Activated CD4-positive, alpha-beta T cell treated with anti-CD3 and anti-CD28 coated beads, Interleukin-2, amount 10 ng/mL, durations not matched to agents 7 days and 5 days (primary cell): ENCODE measurements at places on chromosomes 1 and 21.

GRCh38 chr1:40997096-40997495 is 17.6 kb downstream of the CTPS1 start:
- no peak for DNase-seq

GRCh38 chr1:78762113-78762512 is 112.5 kb downstream of the IFI44 start:
- no peak for DNase-seq

DNA sequence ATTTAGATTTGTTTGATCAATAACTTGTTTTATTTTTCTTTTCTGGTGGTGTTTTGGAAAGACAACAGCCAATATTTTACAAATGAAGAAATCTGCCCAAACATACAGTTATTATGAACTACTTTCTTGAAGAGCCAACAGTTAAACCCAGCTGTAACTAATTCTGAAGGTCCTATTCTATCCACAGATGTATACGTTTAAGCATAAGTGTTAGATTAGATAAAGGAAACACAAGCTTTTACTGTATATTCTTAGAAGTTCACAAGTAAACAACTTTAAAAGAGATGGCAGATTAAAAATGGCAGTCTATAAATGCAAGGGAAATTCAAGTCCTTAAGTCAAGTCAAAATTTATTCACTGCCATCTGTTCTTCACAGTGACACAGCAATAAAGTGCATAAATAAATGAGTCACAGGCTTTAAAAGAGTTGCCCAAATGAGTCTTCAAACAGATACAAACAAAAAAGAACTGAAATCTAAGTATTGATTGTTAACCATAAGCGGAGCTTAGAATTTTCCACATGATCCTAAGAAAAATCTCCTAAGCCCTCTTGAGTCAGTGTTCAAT is 49.9 kb upstream of the KCNH1 start:
- DNase-seq: no peak

- no peak for DNase-seq
Observed at GRCh38 chr1:243313635-243314536, 58.0 kb downstream of the SDCCAG8 start.

DNA sequence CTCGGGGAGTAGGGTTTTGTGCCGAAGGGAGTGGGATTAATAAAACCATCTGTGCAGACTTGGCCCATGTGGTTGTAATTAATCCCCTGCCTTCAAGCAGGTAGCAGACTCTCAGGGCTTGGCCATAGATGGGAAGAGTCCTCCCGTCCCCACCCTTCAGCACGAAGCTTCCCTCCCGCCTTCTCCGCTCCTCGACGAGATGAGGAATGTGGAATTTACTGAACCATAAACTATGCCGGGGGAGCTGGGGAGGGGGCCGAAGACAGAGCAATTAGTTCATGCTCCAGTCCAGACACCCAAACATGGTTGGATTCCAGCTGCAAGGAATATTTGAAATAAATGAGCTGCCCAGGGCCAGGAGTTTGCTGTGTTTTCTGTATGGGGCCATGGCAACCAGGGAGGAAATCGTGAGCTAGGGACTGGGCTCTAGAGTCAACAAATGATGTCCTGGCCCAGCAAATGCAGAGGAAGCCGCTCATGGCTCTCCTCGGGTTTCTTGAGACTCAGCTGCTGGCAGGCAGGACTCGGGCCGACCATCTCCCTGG is 78.8 kb downstream of the SPSB1 start:
- DNase-seq: no peak

DNA sequence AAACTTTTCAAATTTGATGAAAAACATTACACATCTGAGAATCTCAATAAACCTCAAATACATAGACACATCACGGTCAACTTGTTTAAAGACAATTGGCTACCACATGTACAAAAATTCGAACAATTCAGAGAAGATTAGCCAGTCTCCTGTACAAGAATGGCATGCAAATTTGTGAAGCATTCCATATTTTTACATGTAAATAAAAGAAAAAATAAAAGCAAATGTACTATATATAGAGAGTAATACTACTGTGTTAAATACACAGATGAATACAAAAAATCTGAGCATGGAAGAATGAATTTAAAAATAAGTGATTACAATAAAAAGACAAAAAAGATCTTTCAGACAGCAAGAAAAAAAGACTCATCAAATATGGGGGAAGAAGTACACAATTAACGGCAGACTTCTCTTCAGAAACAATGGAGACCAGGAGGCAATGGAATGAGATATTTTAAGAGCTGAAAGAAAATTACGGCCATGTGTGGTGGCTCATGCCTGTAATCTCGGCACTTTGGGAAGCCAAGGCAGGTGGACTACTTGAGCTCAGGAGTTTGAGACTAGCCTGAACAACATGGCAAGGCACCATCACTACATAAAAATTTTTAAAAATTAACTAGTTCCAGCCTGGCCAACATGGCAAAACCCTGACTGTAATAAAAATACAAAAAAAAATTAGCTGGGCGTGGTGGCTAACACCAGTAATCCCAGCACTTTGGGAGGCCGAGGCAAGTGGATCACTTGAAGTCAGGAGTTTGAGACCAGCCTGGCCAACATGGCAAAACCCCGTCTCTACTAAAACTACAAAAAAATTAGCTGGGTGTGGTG is 23.2 kb downstream of the HAX1 start:
- no peak for DNase-seq

DNA sequence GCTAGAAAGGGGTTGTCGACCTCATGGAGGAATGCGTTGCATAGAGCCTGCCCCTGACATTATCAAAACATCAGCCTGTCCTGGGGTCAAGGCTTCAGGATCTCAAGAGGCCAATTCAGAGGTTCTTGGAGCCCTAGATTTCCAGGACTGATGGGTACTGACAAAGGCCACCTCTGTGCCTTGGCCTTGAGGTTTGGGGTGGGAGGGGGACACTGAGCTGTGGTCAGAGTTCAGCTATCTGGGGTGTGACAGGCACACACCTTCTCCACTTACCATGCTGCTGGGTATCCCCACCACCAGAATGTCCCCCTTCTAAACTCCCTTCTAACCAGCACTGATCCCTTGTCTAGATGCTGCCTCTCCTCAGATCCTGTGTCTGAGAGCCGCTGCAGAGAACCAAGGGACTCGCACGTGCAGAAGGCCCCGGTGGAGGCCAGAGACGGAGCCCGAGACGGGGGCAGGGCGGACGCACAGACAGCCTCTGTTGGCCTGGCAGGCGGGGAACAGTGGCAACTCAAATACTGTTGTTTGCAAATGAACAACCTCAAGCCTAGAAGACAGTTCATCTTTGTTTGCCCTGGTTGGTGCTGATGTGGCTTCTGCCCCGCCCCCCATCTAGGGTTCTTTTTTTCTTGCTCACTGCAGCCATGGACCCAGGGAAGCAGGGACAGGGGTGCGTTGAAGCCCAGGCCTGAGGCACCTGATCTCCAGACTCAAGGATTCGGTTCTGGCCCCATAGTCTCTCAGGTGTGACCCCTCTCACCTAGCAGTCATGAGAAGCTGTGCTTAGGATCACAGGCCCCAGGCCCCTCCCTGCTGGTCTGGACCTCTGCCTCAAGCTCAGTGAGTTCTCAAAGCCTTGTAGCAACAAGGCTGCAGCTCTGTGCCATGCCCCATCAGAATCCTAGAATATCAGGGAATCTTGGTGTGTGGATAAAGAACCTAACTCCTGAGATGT is 28.1 kb upstream of the CSF1 start:
- DNase-seq: no peak

- no peak for DNase-seq
Observed at GRCh38 chr1:51555866-51556619, 37.0 kb upstream of the EPS15 start.

GRCh38 chr1:59122527-59122926 is 174.4 kb upstream of the FGGY start:
- no peak for DNase-seq

- DNase-seq: no peak
Observed at GRCh38 chr1:186518822-186519381, 58.0 kb upstream of the PDC start.

- DNase-seq: peak; percentile 44
Observed at GRCh38 chr1:181104790-181105133, 16.3 kb downstream of the IER5 start.
